ENCODE measurements at places on chromosomes 12 and 14.

GRCh38 chr14:32594766-32595165 is 265.7 kb downstream of the AKAP6 start:
- no peak for DNase-seq

DNA sequence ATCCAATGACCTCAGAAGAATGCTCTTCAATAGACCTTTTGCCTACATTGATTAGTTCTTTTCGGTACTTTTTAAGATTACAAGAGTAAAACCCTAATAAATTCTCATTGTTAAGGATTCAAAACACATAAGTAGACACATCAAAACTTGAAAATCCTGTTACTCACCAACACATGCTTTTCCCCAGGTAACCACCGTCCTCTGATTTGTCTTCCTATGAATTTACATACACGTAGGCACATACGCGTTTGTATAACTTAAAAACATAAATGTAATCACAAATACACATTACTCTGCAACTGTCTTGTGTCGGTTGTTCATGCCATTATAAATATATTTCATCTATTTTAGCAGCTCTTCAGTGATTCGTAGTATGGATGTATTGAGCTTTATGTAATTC is 910 bp upstream of the WASHC4 start:
- DNase-seq = no peak

DNA sequence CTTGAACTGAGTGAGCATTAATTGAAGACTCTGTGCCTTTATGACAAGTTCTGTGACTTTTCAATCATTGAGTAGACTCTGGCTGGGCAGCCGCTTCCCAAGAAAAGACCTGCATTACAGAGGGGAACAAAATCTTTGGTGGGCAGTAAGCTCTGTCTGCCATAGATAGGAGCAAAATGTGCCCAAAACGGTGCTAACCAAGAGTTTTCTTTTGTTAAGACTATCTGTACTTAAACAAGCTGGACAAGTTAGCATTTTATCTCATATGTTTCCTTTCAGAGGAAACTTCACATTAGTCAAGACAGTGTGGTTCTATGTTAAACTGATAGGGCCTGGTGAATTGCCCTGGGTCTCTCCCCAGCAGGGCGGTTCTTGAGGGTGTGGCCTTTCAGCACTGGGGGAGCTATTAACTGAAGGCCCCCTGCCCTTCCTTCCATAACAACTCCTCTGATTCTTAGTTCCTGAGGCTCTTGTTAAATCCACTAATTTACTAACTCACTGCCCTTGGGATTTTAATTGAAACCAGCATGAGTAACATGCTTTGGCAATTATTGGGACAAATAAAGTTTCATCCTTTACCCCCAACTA is 219.6 kb downstream of the KTN1 start:
- no peak for DNase-seq

GRCh38 chr14:52244997-52245396 is 22.5 kb upstream of the PTGDR start:
- DNase-seq = no peak

- no peak for DNase-seq
Observed at GRCh38 chr14:22854963-22855724, 16.4 kb upstream of the LRP10 start.

- no peak for DNase-seq
Observed at GRCh38 chr12:106897082-106897481, 58.6 kb upstream of the TMEM263 start.

DNA sequence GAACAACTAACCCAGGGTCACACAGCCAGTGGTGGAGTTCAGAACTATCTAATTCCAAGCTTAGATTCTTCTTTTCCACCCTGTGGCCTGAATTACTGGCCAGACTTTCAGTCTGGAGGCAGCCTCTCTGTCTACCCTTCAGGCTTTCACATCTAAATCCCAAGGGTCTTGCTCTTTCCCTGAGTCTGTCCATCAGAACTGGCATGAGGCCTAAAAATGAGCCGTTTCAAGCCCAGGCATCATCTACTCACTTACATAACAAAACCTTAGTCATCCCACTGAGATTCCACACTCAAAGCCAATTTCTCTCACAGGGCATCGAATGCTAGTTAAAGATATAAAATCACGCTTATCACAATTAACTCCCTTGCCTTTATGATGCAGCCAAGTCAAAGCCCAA is 1.3 kb upstream of the PTGDR start:
- DNase-seq = no peak

DNA sequence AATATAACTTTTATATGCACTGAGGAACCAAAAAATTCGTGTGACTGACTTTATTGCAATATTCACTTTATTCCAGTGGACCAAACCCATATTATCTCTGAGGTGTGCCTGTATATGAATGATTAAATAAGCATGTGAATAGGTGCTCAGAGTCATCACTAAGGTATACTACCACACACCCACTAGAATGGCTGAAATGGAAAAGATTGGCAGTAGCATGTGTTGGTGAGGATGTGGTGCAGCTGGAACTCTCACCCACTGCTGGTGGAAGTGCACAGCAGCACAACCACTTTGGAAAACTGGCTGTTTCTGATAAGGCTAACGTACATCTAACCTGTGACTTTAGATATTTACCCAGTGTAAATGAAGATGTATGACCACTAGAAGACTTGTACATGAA is 36.8 kb downstream of the GOLGA5 start:
- no peak for DNase-seq

DNA sequence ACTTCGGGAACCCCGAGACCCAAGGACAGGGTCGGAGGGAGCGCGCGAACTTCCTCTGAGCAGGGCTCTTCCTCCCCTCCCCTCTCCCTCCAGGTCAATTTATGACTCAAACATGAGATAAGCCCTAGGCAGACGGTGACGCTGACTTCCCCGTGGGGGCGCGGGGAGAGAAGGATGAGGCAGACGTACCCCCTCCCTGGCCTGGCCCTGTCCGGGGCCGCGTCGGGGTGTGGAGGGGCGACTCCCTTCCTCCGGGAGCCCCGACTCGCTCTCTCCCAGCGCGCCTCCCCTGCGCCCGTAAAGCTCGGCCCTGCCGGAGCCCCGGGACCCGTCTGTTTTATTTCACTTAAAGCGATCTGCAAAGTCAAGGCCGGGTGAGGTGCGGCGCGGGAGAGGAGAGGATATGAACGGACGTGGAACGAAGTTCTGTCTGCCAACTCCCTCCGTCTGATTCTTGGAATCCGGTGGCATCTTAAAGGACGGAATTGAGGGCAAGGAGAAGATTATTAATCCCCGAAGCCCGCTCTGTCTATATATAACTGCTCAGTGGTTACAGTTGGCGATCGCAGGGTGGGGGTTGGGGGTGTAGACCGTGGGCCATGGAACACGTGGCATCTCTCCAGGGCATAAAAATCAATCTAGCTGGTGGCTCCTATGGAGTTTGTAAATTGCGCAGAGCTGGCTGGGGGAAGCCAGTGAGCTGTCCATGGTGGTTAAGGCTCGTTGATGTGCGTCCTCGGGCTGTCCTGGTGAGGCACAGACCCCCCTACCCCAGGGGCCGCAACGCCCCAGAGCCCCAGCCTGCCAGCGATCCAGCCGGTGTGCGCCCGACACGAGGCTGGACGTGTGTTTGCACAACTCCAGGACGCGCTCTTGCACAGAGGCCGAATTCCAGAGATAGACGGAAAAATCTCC is 2.9 kb upstream of the PTHLH start:
- DNase-seq = no peak

GRCh38 chr12:10169104-10169503 is 2.8 kb downstream of the OLR1 start:
- no peak for DNase-seq

DNA sequence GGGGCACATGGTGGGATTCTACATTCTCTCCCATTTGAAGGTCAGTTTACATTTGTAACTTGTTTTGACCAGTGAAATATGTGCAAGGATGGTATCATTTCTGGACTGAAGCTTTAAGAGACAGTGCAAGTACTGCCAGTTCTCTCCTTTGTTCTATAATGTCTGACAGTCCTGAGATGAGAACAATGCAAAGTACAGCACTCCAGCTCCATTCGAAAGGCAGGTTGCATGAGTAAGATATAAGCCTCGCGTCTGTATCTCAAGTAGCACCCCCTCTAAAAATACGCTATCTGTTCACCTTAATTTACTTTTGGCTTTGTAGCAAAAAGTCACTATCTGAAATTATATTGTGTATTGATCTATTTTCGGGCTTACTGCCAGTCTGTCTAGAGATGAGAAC is 1122.2 kb upstream of the TMEM132C start:
- DNase-seq = no peak

GRCh38 chr12:88544991-88545980 is 35.0 kb downstream of the KITLG start:
- no peak for DNase-seq

- DNase-seq = no peak
Observed at GRCh38 chr12:5395443-5396271, 36.3 kb upstream of the NTF3 start.

GRCh38 chr12:1749019-1749418 is 58.1 kb downstream of the ADIPOR2 start:
- DNase-seq = no peak

DNA sequence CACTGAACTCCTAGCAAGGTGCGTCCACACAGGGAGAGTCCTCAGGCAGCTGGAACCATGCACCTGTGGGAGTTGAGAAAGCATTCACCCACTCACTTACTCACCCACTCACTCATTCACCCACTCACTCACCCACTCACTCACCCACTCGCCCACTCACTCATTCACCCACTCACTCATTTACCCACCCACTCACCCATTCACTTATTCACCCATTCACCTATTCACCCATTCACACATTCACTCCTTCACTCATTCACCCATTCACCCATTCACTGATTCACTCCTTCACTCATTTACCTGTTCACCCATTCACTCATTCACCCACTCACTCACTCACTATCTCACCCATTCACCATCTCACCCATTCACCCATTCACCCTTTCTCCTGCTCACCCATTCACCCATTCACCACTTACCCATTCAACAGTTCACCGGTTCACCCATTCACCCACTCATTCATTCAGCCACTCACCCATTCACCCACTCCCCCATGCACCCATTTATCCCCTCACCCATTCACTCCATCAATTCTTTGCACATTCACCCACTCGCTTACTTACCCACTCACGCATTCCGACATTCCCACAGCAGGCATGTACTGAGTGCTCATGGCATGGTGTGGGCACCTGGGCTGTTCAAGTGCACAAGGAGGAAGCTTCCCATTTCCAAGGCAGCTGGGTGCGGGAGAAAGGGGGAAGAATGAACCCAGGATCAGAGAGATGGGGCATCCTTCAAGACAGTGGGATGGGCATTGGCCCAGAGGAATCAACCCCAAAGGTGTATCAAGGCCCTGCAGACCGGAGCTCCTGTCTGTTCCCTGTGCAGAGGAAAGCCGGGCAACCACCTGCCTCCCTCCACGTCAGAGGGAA is 135.2 kb upstream of the C14orf180 start:
- no peak for DNase-seq

GRCh38 chr12:126397071-126397581 is 1331.9 kb downstream of the AACS start:
- DNase-seq = no peak

- DNase-seq = no peak
Observed at GRCh38 chr12:78951803-78952551, 87.4 kb downstream of the SYT1 start.

GRCh38 chr14:60646226-60646818 is 3.0 kb downstream of the SIX1 start:
- DNase-seq = no peak

GRCh38 chr12:98106031-98106683 is 409.2 kb upstream of the TMPO start:
- no peak for DNase-seq

- no peak for DNase-seq
Observed at GRCh38 chr12:19994968-19995367, 373.4 kb upstream of the PDE3A start.

DNA sequence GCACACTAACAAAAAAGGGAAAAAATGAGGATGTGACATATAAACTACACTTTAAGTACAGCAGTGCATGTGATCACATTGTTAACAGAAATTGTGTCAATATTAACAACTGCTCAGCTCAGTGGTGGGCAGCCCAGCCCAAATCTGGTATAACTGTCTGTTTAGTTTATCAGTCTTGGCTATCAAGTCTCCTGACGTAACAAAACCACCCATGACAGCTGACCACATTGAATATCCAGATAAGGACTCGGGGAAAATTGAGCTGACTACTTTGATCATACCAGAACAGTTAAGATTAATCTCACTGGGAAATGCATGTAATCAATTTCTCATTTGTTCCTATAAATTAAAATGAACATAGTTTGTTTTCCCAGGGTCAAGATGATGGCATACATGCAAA is 396.6 kb downstream of the SNAPC1 start:
- no peak for DNase-seq

DNA sequence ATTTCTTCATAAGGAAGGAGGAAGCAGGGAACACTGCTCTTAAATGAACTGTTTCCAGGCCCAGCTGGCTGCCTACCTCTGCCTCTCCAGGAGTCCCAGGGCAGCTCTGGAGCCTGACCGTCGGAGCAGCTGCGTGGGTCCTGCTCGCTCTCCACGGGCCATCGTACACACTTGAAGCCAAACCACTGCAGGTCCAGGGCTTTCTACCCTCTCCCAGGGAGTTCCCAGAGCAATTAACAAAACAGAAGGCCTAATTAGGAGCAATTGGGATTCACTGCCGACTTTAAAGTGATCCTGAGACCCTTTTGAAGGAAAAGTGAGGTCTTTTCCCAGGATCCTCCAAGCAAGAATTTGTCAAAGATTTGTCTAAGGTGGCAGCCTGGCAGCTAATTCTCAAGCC is 76.9 kb downstream of the OTX2 start:
- DNase-seq = no peak

DNA sequence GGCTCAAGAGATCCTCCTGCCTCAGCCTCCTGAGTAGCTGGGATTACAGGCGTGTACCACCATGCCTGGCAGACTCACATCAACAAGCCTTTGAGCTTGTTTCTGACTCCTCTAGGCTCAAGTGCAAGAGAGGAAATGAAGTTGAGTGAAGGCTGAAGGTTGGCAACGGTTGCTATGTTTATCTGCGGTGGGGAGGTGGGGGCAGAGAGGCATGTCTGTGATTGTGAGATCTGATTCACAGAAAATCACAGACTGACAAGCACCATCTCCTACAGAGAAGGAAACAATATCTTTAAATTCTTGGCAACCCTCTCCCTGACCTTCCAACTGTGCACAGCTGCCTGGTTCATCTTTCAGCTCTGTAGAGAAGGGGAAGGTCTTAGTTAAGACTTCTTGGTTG is 22.1 kb upstream of the NINJ2 start:
- peak; percentile 93 for DNase-seq

DNA sequence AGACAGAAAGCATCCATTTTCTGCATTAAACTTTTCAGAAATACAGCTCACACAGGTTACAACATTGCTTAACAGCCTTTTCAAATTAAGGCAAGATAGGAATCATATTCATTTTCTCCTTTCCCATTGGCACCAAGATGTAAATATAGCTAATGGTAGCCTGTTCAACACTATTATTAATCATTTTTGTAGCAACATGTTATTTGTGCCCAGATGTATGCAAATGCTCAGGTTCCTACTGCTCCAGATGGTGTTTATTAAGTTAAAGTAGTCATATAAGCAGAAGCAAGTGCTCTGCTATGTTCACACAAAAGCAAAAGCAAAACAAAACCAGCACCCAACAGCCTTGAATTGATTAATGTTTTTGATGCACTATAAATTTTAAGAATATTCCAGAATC is 1110.6 kb downstream of the SLC6A15 start:
- no peak for DNase-seq

All from CD4-positive, alpha-beta T cell treated with Interleukin-2 at 100 ng/mL for 4 hours (primary cell).